ENCODE measurements at places on chromosomes 11 and 22. TPM values are rescaled to one million over a fixed set of nuclear protein-coding genes. Genes with fewer than 3 reads are reported as not detected.

The OSM gene
- total RNA-seq, result 1.6 TPM

The SYNGR1 gene
- total RNA-seq, result 14.0 TPM

DNA sequence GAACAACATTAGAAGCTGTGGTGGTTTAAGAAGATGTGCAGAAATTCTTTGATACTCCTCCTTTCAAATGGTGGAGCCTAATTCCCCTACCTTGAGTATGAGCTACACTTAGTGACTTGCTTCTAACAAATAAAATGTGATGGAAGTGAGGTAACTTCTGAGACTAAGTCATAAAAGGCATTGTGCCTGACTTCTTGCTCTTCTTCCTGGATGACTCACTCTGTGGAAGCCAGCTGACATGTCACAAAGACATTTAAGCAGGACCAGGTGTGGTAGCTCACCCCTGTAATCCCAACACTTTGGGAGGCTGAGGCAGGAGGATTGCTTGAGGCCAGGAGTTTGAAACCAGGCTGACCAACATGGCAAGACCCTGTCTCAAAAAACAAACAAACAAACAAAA lies 3.9 kb upstream of the PLA2G3 start:
- DNase-seq, result no peak

DNA sequence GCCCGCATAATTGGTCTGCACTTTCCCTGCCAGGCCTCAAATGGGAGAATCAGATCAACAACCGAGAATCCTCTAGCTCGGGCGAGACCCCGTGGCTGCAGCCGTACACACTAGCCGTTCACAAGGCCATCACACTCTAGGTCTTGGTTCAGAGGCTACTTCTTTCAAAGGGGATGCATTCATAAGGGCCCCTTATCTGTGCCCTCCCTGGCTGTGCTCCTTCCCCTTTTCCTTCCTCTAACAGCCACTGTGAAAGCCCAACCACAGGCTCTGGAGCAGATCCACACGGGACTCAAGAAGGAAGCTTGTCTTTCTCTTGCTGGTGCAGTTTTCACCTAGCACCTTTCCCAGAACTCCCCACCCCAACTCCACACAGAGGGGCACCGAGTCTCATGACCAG lies 24.5 kb downstream of the SMIM38 start:
- no peak for DNase-seq

The LRRC4C gene
- total RNA-seq, result 2.2 TPM

- no peak for DNase-seq
These were observed 60.8 kb downstream of the FBLN1 start for GRCh38 chr22:45563362-45564040.

All from upper lobe of right lung (tissue), 1 donor.